Esophagus muscularis mucosa (tissue), 4 donors: ENCODE measurements at places on chromosomes 2 and 18. TPM values are rescaled to one million over a fixed set of nuclear protein-coding genes. Genes with fewer than 3 reads are reported as not detected.

- DNase-seq, result no peak
Observed at GRCh38 chr2:140338795-140339194, 1558.6 kb upstream of the NXPH2 start.

GRCh38 chr18:74951165-74951760, 257.7 kb downstream of the PTGR3 start:
- DNase-seq, result no peak

PLA2R1 gene
- total RNA-seq, result 6.4 TPM

GRCh38 chr2:228705318-228705717, 523.8 kb upstream of the SPHKAP start:
- DNase-seq, result no peak

DNA sequence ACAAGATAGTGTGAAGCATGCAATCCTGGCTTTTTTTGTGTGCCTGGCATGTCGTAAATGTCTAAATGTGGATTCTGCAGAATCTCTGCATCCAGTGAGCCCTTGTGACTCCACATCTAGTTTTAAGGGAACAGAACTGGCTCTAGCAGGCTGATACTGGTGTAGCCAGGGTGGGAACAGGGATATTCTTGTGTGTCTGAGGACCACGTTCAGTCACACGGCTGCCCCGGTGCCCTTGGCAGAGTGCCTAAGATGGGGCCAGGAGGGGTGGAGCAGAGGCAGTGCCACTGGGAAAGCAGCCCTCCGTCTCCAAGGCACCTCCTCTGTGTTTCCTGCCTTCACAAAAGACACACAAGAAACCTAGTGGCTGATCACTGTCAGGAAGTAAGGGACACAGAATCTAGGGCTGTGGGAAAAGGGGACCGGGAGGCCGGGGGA, 91.5 kb upstream of the PARD3B start:
- DNase-seq, result no peak

- peak; percentile 62 for DNase-seq
Observed at GRCh38 chr2:197274349-197274748, 36.2 kb downstream of the ANKRD44 start.

AFF3 gene
- total RNA-seq, result 65.2 TPM

SLC5A7 gene
- total RNA-seq, result 1.1 TPM

- DNase-seq, result no peak
Observed at GRCh38 chr2:41535575-41535974, 512.2 kb upstream of the PKDCC start.

- no peak for DNase-seq
Observed at GRCh38 chr18:56999823-57000222, 147.1 kb upstream of the BOD1L2 start.

- DNase-seq, result no peak
Observed at GRCh38 chr2:149075105-149075504, 36.6 kb downstream of the LYPD6B start.

DNA sequence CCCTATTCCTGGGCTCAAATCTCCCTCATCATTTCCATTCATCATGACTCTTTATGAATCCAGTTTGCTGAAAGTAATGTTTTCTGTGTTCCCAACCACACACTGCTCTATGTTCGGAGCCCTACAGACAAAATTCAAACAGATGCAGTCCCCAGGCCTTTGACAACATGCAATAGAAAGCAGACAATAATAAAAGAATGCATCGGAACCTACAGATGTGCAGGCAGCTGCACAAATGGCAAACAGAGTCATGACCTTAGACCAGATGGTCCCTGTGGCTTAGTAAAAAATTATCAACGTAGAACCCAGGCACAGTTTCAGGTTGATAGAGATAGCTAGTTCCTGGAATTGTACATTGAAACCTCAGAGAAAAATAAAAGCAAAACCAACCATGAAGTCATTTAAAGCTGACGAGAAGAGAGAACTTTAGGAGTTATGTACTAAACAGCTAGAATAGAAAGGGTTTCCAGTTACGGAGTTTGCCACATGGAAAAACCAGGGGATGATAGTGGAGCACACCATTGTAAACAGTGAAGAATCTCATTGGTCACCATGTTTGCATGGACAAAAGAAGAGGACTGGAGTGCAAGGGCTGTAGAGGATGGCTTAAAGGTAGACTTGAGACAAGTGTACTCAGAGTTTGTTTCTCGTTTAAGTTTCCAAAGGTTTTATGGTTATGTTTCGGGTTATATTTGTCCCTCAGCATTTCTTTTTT, 23.2 kb upstream of the ACVR1 start:
- no peak for DNase-seq

MC2R gene
- total RNA-seq, result not detected

DNA sequence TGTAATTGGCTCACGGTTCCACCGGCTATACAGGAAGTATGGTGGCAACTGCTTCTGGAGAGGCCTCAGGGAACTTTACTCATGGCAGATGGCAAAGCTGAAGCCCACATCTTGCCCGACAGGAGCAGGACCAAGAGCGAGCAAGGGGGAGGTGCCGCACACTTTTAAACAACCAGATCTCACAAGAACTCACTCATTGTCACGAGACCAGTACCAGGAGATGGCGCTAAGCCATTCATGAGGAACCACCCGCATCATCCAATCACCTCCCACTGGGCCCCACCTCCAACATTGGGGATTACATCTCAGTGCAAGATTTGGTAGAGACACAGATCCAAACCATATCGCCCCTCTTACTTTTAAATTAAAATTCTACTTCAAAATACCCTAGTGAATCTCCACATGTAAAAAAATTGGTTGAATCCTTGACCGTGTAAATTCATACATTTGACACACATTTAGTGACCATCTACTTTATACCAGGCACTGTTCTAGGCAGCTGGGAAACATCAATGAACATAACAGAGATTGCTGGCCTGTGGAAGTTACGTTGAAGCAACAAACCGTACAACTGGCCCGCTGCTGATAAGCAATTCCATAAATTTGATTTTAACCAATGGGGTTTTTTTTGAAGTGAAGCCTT, 87.6 kb downstream of the ALPK2 start:
- no peak for DNase-seq

GRCh38 chr2:33291278-33292013, 185.0 kb upstream of the RASGRP3 start:
- DNase-seq, result peak; percentile 86

DNA sequence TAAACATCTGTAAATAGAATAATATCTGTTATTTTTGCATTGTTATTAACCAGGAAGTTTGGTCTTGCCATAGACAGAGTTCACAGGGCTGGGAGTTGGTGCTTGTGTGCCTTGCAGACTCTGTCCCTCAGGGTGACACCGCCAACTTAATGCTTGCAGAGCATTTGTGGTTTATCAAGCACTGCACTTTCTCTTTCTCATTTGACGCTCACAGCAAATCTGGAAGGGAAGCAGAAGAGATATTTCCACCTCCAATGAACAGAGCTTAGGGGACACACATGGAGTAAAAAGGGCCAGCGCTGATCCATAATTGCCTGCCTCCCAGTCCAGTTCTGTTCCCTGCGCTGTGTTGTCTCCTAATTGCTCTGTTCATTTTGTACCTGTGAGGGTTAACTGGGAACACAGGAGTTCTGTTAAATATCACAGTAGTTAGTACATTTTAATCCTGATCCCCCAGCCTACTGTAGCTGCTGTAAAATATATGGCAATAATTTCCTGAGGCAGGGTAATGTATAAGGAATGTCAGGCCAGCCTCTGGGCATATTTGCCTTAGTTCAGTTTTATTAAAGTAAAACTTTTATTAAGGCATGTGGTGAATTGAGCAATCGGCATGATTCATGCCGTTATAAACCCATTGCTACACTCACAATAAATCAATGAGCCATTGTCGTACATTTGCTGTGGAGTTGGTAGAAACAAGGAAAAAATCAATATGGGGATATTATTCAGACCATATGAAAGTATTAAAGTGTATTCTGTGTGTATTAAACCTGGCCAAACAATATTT, 182.5 kb upstream of the OSR1 start:
- DNase-seq, result peak; percentile 62

PARD6G gene
- 5.4 TPM for total RNA-seq

- peak; percentile 100 for DNase-seq
Observed at GRCh38 chr2:207166039-207166348, 246 bp upstream of the KLF7 start.

IL36A gene
- total RNA-seq, result not detected

INPP5D gene
- total RNA-seq, result 8.0 TPM

- DNase-seq, result no peak
Observed at GRCh38 chr2:233990261-233990798, 60.2 kb upstream of the SPP2 start.

TBC1D8 gene
- total RNA-seq, result 23.4 TPM

SGPP2 gene
- total RNA-seq, result 0.32 TPM

DNA sequence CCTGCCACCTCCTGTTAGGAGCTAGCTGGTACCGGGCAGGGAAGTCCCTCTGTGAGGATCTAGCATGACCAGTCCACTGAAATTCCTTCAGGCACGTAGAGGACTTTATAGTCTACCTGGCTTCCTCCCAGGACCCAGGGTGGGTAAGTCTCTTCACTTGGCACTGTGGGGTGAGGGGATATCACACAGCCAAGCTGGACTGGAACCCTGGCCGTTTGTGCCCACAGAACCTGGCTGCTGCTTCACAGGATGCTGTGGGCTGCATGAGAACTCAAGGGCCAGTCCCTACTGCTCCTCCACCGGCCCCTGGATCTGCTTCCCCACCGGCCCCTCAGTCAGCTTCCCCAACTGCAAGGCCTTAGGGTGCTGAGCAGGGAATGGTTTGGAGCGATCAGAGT, 35.8 kb downstream of the HS1BP3 start:
- no peak for DNase-seq

DNA sequence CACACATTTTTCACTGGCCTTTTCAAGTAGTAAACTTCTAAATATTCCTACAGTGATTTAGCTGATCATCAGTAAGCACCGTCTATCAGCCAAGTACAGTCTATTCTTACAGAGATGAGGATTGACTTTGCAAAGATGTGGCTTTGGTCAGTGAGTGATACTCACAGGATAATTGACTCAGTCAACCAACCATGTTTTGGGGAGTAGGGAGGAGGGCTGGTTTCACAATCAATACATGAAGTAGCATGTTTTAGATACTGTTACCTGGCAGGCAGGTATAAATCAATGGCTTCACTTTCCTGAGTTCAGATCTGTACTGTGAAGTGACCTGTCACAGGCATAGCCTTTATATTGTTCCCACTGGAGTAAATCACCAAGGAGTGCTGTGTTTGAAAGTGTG, 27.2 kb downstream of the OSBPL6 start:
- no peak for DNase-seq

TTC39C gene
- total RNA-seq, result 35.0 TPM

REG1B gene
- not detected for total RNA-seq

- DNase-seq, result no peak
Observed at GRCh38 chr2:231708773-231709635, 679 bp downstream of the PTMA start.

DNA sequence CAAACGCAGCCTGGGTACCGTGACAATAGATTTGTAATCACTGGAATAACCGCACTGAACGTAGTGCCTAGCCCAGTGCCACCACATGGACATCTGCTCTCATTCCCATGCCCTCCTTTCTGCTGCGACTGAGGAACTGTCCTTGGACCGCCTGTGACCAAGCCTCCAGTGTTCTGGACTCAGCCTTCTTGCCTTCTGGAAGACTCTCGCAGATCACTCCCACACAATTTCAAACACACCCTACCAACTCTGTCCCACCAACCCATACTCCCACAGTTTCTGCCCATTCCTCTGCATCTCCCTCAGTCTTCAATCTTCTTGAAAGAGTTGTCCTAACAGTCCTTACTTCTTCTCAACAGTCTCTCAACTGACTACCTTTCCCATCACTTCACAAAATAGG, 2.1 kb downstream of the RNF149 start:
- DNase-seq, result no peak

GRCh38 chr2:112792419-112792818, 8.1 kb upstream of the IL1A start:
- no peak for DNase-seq

GULP1 gene
- 40.4 TPM for total RNA-seq

- no peak for DNase-seq
Observed at GRCh38 chr2:120629241-120629895, 106.3 kb upstream of the GLI2 start.

EML6 gene
- total RNA-seq, result 0.99 TPM

- DNase-seq, result no peak
Observed at GRCh38 chr2:237720957-237721356, 77.6 kb upstream of the RBM44 start.

DNA sequence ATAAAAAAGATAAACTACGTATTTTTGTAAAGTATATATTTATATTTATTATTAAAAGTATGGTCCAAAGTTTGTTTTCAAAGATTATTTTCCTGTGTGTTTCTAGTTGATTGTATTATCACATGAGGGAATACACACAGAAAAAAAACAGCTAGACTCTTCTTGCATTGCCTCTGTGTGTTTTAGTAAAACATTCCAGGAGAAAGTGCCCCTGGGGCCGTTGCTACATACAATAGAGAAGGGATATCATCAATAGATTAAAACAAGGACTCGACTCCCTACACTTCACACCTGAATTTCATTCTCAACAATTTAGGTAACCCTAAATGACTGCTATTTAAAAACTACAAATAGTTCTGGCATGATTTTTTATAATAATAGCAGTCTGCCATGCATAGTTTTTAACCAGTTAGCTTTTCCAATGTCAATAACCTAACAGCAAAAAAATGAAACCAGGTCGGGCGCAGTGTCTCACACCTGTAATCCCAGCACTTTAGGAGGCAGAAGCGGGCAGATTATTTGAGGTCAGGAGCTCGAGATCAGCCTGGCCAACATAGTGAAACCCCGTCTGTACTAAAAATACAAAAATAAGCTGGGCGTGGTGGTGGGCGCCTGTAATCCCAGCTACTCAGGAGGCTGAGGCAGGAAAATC, 171.3 kb downstream of the DNAH6 start:
- DNase-seq, result no peak

GLI2 gene
- 25.3 TPM for total RNA-seq

DNA sequence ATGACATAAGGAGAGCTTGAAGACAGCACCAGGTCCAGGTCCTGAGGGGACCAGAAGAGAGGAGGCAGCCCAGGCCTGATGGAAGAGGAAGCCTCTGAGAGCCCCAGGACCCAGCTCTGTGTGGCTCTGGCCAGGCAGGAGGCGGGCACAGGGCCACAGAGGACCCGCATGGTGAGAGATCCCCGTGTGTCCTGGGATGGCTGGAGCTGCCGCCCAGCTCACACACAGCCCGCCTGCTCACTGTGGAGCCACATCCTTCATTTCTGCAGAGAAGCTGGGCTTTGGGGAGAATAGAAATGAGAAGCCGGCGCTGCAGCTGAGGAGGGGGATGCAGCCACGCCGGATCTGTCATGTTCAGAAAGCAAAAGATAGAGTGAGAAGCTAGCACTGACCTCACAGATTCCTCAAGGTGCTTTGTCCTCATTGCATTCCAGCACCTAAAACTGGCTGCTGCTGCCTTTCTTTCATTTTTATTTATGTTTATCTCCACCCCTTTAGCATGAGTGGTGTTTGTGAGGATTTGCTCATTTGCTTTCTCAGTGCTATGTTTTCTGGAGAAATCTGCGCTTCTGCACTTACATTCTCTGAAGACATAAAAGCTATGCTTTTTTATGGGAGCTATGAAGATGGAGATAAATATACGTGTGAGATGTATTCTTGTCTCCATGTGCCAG, 307.6 kb upstream of the MYT1L start:
- no peak for DNase-seq

DNA sequence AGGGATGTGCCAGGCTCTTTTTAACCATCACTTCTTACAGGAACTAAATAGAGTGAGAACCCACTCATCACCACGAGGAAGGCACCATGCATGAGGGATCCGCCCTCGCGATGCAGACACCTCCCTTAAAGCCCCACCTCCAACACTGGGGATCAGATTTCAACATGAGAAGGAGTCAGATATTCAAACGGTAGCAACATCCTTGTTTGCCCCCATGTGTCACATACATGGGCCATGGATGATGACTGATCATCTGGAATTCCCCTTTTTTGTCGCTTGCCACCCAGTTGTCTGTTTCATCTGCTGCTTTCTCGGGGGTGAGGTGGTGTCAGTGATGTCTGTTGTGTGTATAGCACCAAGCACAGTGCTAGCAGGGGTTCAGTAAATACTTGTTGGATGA, 57.9 kb downstream of the NCK2 start:
- DNase-seq, result no peak
